Nucleus accumbens (tissue), 56 donors: ENCODE measurements at places on chromosomes 3 and 15.

- DNase-seq, result no peak
Measured at GRCh38 chr3:106619-107018, 89.9 kb upstream of the CHL1 start.

- DNase-seq, result peak; percentile 13
Measured at GRCh38 chr15:58864602-58865424, 68.7 kb downstream of the SLTM start.

DNA sequence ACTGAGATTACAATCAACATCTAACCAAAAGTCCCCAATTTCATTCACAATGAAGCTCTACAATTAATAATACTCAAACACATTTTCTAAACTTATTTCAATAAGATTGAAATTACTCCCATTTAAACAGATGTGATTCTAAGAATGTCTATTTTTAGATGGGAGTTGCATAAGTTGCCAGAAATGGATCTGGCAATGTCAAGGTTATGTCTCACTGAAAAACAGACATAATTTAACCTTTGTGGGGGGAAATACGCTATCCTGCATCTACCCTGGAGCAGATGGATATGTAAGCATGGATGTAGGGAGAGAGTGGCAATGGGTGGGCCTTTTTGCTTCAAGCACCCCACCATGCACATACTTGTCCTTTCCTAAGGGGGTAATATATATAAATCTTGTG is 6.7 kb upstream of the EIF1B start:
- DNase-seq, result no peak

DNA sequence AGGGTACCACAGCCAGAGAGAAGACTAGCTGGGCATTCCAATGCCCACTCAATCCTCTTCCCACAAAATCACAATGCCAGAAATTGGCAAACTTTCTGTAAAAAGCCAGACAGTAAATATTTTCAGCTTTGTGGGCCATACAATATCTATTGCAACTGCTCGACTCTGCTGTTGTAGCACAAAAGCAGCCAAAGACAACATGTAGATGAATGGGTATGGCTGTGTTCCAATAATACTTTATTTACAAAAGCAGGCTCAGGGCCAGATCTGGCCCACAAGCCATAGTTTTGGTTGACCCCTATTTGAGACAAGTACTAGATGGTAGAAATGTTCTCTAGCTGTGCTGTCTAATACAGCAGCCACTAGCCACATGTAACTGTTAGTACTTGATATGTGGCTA is 330.9 kb downstream of the ERC2 start:
- no peak for DNase-seq

DNA sequence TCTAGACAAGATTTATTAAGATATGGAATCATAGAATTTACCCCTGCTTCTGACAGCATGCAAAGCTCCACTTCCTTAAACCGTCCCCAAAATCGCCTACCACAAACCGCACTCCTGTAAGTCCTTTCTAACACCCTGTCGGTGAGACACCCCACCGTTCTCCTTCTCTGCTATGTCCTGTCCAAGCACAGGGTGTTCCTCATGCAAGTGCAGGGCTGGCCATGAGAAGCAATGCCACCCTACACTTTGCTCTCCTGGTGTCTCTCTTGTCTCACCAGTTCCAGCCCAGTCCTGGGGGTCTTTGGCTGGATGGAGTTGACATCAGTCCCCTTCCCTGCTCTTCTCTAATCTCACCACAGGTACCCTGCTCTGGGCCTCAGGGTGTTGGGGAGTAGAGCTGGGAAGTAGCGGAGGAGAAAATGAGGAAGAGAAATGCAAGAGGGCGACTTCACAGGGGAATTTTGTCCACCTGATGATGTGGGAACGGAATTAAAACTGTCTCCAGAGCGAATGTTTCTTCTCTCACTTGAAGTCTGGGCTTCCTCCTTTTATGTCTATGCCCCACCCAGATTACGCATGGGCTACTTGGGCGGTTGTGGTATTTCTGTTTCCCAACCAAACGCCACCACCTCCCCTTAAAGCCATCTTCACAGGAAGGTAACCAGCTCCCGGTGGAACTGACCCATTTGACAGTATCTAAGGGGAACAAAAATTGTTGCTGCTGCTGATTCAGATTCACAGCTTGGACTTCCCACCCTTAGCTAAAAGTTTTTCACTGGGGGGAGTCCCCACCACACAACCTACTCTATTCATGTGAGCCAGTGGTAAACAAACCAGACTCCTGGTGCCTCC is 49.9 kb downstream of the CASR start:
- DNase-seq, result no peak

DNA sequence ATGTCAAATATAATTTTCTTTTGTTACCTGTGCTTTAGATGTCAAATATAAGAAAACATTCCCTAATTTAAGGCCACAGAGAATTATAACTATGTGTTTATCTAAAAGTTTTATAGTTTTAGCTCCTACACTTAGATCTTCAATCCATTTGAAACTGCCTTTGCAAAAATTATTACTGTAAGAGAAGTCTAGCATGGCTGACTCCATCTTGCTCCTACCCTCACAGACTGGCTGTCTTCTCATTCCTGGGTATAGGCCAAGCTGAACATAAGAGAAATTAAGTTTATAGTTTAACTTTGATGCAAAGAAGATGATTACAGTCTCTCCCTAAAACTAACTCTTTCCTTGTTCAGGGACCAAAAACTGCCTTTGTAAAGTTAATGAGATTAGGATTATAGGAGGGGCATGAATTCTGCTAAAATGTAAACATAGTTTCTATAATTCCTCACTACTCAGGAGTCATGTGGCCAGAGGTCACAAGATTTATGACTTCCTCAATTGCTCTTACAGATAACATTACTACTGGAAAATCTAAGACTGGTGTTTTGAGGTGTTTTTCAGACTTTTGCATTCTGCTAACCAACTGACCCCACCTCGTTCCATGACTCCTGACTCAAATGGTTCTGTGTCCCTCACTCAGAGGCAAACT is 184.0 kb downstream of the BCHE start:
- no peak for DNase-seq

DNA sequence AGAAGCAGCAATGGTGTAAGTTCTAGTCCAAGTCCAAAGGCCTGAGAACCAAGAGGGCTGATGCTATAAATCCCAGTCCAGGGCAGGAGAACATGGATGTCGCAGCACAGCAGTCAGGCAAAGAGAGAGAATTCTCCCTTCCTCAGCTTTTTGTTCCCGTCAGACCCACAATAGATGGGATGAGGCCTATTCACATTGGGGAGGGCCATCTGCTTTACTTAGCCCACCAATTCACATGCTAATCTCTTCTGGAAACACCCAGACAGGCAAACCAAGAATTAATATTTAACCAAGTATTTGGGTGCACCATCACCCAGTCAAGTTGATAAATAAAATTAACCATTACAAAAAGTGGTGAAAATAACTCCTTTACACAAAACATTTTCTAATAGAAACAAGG is 511.7 kb upstream of the UBE2E2 start:
- DNase-seq, result no peak

DNA sequence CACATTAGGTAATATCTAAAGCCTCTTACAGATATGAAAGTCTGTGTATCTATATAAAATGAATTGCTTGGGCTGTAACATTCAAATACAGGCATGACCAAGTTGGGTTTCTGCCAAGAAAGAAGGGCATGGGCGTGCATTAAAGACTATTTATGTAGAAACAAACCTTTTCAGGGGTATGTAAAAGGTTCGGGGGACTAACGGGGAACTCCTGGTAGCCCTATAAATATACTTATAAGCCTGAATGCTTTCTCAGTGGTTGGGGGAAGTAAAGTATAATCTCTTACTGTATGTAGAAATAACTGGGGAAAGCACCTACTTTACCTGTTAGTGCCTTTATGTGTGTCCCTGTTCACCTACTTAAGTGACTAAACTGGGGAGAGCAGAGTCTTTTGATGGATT is 154.5 kb upstream of the TBL1XR1 start:
- no peak for DNase-seq

- no peak for DNase-seq
Measured at GRCh38 chr3:33786565-33787327, 11.7 kb upstream of the PDCD6IP start.
